ENCODE measurements at places on chromosomes 7 and 10. TPM values are rescaled to one million over a fixed set of nuclear protein-coding genes. Genes with fewer than 3 reads are reported as not detected.

Gene CUBN
- 0.05 TPM for total RNA-seq

Gene HACD1
- 1.5 TPM for total RNA-seq

- no peak for DNase-seq
These were observed 33.5 kb downstream of the DPY19L1 start for GRCh38 chr7:35003679-35004303.

DNA sequence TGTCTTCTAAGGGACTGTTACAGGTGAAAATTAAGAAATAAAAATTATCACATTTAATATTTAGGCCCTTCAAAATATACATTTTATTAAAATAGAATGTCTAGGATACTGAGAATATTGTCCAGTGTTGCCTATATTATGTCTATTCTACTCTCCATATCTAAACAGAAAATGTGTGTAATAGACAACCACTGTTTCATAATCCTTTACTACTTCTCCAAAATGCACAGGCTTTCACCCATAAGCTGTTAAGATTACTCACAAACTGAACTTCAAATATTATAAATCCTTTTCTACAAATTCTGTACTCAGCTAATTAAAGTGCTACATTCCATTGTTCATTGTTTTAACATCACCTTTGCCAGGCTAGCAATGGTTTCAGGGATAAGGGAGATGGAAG is 56.7 kb upstream of the TFEC start:
- DNase-seq = no peak

DNA sequence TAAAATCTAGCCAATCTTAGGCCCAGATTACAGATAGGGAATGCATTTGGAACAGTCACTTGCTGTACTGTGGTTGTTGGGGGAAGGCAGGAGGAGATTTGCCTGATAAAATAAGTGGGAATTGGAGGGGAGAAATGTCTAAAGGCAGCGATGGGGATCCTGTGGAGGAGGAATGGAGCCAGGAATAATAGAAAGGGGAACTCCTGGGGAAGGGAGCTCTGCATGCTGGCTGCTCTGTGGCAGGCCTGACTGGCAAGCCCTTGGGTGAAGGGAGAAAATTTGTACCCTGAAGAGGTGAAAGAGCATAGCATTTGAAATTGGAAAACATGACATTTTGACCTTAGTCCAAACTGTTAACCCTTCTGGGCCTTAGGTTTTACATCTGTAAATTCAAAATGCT is 13.7 kb downstream of the MMP21 start:
- DNase-seq = no peak

Data from activated T-helper 1 cell treated with anti-CD3 and anti-CD28 coated beads, Interleukin-12 subunit alpha, Interleukin-12 subunit beta, Interleukin-2, Interleukin-4 antibody, amounts not matched to agents 30 ng/mL and 10 ng/mL and 1 ng/mL, durations not matched to agents 14 hours and 24 hours and 36 hours (primary cell).